ENCODE measurements at places on chromosomes 4 and X.
A peak's percentile ranks its signal among the peaks of the same experiment; 100 is the strongest.

GRCh38 chr4:72208421-72209075 lies 176.7 kb downstream of the NPFFR2 start:
- DNase-seq = no peak

GRCh38 chrX:47623540-47624027 lies 3.9 kb upstream of the SYN1 start:
- DNase-seq = peak; percentile 39

GRCh38 chrX:15973299-15973698 lies 118.7 kb upstream of the AP1S2 start:
- DNase-seq = no peak

GRCh38 chr4:184959309-184959708 lies 59.0 kb upstream of the HELT start:
- DNase-seq = no peak

- DNase-seq = no peak
These were observed 168.8 kb downstream of the MID1IP1 start for GRCh38 chrX:38970074-38970473.

- no peak for DNase-seq
These were observed 29.9 kb downstream of the ARL13A start for GRCh38 chrX:100999451-100999850.

DNA sequence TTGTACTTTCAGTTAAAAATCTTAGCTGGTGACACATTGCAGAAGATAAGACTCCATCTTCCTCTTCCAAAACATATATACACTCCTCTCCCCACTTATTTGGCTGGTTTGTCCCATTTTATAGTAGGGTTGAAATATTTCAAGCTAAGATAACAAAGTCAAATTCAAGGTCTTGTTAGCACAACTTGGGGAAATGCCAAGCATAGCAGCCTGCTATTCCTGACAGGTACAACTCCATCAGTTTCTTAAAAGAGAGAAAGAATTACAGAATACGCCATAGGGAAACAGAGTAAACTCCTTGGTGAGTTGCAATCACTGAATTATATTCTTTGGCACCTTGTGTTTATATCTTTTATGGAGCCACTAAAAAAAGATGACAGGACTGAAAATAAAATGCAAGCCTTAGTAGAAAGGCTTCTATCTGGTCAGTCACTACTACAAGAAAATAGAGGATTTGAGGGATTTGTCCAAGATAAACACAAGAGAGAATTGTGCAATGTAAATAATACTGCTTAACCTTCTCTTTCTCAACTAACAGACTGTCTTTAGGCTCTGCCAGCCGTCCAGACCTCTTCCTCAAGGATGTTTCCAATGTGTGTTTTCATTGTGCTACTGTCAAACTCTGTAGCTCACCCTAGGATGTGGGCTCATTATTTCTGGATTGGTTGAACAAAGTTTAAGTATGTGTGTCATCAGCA lies 170.3 kb downstream of the VEGFC start:
- DNase-seq = no peak

DNA sequence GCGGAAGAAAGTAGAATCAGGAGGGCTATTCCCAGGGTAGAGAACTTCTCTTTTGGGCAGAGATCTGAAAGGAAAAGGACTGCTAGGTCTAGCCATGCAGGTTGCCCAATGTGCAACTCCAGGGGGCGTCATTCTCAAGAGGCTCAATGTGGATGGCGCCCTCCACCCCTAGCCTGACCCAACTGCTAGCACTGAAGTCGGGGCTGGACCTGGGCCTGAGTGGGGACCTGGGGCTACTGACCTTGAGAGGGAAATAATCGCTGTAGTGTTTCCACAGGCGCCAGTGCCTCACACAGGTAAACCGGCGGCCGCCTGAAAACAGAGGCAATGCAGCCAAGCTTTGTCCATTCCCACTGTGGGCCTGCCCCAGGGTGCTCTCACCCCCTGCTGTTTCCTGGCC lies 6.1 kb downstream of the AWAT2 start:
- DNase-seq = no peak

- DNase-seq = peak; percentile 35
These were observed 552 bp downstream of the NKRF start for GRCh38 chrX:119605464-119606279.

DNA sequence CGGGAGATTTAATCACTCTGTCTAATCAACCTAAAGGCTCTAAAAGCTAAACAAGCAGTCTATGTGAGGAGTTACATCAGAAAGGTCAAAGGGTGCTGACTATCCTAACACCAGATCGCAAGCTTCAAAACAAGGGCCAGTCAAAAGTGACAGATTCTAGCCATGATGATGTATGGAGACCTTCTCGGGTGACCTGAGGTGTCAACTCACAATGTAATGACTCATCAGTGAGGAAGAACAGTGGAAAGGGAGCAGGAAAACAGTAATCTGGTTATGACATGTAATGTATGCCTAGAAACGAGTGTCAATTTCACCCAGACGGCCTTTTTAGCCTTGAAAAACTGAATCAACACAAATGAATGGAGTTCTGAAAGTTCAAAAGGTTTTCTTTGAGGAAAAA lies 375.3 kb downstream of the IDS start:
- DNase-seq = no peak

GRCh38 chrX:56987741-56988140 lies 7.6 kb downstream of the SPIN3 start:
- DNase-seq = no peak

- no peak for DNase-seq
These were observed 517.7 kb upstream of the GALNT7 start for GRCh38 chr4:172650758-172651530.

GRCh38 chrX:71870208-71871098 lies 40.2 kb upstream of the NHSL2 start:
- no peak for DNase-seq

- no peak for DNase-seq
These were observed 73.6 kb upstream of the RPL34 start for GRCh38 chr4:108546728-108547127.

GRCh38 chrX:103488332-103488731 lies 31.0 kb downstream of the RAB40A start:
- no peak for DNase-seq

DNA sequence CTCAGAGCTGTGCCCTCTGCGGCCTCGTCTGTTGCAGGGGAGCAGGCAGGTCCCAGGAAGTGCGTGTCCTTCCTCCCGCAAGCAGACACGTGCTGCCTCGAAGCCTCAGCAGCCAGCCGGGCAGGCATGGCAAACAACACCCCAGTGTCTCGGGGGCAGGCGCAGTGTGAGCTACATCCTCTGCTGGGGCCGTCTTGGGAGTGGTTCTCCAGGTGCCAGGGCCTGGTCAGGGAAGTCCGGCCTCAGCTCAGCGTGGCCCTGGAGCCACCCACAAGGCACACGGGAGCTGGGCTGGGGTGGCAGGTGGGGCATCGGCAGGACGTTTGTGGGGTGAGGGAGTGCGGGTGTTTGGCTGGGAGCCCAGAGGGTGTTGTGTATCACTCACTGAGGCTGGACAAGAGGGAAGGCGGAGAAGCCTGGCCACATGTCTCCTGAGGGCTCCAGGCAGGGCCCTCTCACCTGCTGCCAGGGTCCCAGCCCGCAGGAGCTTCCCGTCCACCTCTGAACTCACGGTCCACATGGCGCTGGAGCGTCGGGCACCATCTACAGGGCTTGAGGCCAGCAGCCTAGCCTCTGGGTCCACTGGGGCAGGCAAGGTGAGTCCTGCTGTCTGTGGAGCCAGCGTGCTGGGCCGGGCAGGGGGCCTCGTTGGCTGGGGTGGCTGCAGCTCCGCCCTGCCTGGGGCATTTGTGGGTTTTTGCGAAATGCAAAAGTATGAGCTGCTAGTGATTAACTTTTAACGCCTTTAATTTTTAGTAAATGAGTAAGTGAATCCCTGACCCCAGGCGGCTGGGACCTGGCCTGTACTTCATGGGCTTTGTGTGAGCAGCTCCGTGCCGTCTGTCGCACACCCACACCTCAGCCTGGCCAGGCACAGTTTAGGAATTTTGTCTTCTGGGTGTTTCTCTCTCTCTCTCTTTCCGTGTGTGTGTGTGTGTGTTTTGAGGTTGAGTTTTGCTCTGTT lies 17.3 kb upstream of the UVSSA start:
- peak; percentile 30 for DNase-seq

GRCh38 chr4:153345012-153345981 lies 809 bp downstream of the MND1 start:
- DNase-seq = peak; percentile 67

- DNase-seq = no peak
These were observed 369.6 kb downstream of the PCDH7 start for GRCh38 chr4:31089815-31090214.

- DNase-seq = no peak
These were observed 52.1 kb upstream of the RHOH start for GRCh38 chr4:40144716-40145115.

DNA sequence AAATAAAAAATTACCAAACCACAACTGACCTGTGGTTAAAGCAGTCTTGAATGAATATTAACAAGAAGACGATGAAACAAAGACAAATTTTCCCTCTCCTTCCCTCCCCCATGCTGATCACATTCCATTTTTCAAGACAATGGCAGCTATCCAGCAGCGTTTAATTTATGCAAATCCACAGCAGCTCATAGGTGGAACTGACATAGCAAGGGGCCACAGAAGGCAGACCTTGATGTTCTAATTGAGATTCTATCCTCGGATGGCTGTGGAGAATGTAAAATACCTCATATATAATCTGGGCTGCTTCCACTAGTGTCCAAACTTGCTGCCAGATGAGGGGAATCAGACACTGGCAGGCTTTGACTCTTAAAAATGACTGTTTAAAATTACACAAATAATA lies 211.5 kb downstream of the CHRDL1 start:
- no peak for DNase-seq

- no peak for DNase-seq
These were observed 299.9 kb downstream of the UNC5C start for GRCh38 chr4:95248720-95249425.

- no peak for DNase-seq
These were observed 572.8 kb upstream of the FAM241A start for GRCh38 chr4:111572470-111572869.

- no peak for DNase-seq
These were observed 588.9 kb downstream of the CENPC start for GRCh38 chr4:66956426-66956825.

DNA sequence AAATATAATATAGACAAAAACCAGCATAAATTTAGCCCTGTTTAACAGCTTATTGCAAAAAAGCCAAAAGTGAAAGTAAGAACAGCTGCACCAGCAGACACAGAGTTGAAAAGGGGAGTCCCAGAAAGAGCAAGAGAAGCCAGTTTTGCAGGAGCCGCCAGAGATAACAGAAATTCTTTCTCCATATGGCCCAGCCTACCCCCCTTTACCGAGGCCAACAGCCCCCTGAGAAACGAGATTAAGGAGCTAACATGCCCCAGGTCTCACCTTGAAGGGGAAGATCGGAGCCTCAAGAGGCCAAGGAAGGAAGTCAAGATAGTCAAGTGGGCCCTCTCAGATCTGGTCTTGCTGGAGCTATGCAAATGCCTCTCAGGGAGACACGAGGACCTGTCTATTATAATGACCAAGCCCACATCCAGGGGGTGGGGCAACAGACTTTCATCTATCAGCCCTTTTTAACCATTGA lies 4.8 kb downstream of the ACOX3 start:
- DNase-seq = peak; percentile 37

- no peak for DNase-seq
These were observed 104.3 kb downstream of the DCTD start for GRCh38 chr4:182812916-182813315.

DNA sequence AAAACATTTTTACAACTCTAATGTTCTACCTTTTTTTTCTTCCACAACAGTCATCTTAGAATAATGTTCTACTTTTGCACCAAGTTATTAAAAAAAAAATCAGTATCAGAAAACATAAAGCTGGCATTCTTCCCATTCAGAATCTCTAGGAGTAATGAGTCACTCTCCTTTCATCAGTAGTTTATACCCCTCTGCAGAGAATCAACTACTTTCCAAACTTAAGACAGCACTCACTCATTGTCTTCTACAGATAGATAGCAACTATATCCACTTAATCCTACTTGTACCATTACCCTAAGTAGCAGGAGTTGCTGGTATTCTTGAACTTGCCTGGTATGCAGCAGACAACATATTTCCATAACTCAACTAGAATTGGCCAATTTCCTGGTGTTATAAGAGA lies 3.2 kb downstream of the TIGD4 start:
- DNase-seq = no peak

- no peak for DNase-seq
These were observed 29.8 kb downstream of the SAGE1 start for GRCh38 chrX:135923353-135923752.

DNA sequence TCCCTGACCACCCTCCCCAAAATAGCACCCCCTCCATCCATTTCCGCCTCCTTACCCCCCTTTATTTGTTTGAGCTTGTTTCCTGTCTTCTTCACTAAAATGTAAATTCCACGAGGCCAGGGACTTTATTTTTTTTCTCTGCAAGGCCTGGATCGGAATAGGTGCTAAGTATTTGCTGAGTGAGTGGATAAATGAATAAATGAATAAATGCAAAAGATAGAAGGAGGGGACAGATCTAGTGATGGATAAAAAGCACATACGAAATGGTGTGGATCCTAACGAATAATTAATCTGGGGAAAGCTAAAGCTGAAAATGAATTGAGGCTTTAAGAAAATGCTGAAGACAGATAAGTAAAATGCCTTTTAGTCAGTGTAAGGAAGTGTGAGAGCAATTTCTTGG lies 12.2 kb downstream of the CETN2 start:
- no peak for DNase-seq

DNA sequence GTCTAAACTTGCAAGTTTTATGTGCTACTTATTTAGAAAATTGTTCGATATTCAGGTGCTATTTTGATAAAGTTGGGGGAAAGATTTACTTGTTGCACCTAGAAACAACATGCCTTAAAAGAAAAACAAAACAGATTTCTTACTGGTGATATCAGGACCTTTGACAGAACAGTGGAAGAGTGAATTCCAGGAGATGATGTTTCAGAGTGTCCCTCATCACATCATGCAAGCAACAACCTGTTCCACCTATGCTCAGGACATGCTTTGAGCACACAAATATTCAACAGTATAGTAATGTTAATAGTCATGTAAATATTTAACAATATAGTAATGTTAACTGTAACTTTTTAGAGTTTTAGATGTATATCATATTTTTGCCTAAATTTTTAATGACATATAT lies 23.9 kb upstream of the RNF128 start:
- DNase-seq = no peak

DNA sequence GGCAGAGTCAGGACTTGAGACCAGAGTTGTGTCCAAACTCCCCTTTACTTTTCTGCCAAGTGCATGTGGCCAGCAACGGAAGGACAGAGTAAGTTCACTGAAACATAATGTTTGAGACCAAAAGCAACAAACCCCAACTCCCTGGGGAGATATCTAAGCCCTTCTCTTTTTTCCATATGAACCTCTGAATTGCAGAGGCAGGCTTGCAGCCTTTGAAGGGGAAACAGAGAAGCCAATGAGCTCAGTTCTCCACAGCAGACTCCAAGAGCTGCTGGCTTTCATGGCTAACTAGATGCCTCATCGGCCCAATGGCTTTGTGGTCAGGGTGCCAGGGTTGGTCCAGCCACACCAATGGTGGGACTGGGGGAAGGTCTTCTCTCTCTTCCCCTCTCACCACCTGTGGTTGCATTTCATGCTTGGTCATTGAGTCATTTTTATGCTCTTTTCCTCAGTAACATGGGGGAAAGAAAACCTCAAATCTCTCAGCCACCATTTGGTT lies 34.0 kb downstream of the STARD8 start:
- no peak for DNase-seq

GRCh38 chr4:167868163-167868562 lies 224.2 kb upstream of the ANXA10 start:
- DNase-seq = no peak

GRCh38 chr4:81919810-81920209 lies 448.1 kb upstream of the RASGEF1B start:
- DNase-seq = no peak
